ENCODE measurements at places on chromosomes 4 and X.

- DNase-seq = no peak
Observed at GRCh38 chr4:99200138-99200537, 18.9 kb downstream of the ADH6 start.

GRCh38 chr4:16297003-16297402 is 70.7 kb upstream of the TAPT1 start:
- no peak for DNase-seq

DNA sequence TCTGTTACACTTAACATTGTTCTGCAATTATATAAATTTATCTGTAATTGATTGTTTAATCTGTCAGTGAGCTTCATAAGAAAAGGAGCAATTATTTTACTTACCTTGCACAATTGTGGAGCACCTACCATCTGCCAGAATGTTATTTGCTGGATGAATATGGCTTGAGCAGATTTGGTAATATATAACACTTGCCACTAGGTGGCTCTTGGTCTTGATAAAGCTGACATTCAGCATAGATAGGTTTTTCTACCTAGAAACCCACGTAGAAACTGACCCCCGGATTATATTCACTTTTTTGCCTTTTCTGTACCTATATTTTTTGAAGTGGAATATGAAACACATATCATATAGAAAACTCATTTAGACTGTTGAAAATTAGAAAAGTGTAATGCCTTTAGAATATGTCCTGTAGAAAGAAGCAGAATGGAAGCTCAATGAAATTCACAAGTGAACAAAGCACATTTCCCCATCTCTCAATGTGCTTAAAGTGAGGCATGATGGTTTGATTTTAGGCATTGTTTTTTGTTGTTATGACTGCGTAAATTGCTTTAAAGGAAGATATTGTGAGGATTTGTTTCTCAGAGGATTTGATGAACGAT is 9.5 kb downstream of the RBPJ start:
- DNase-seq = peak; percentile 77

GRCh38 chrX:104854790-104855340 is 288.9 kb downstream of the IL1RAPL2 start:
- no peak for DNase-seq

DNA sequence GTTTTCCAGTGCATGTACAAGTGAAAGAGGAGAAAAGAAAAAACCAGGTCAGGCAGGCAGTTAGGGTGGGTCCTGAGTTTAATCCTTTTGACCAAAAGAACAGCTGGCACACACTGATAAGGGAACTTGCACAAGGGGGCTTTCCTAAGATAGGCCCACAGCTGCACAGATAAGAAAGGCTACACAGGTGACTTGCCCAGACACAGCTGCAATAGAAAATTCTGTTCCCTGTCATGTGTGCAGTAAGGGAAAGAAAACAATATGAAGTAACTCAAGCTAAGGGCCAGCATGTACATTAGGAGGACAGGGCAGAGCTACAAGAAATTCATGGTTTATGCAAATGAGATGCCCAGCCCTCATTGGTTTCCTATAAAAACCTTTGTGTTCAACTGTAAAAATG is 32.9 kb downstream of the LUZP4 start:
- DNase-seq = no peak

DNA sequence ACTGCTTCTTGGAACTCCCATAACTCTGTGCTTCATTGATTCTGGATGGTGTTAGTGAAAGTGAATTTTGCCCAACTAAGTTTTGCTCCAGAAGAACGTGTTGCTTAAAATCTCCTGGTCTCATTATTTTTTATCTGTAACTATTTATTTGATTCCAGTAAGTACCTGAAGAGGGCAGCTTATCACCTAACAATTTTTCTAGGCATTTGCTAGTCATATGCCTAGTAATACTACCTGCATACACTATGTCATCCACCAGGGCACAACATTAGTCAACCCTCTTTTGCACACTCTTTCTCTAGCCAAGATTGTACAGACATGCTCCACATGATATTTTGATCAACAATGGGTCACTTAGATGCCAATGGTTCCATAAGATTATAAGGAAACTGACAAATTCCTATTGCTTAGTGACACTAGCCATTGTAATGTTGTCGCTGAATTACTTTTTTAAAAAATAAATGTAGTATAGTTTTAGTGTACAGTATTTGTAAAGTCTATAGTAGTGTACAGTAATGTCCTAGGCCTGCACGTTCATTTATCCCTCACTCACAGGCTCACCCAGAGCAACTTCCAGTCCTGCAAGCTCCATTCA is 499.9 kb upstream of the AADAT start:
- DNase-seq = peak; percentile 67

- DNase-seq = no peak
Observed at GRCh38 chr4:159108124-159108523, 5.2 kb downstream of the RAPGEF2 start.

Measured in ELR (cell line).